ENCODE measurements at places on chromosomes 6 and 20.

GRCh38 chr6:41677124-41677921 is 39.1 kb downstream of the MDFI start:
- no peak for DNase-seq

- no peak for DNase-seq
These were observed 396.1 kb downstream of the PLCB1 start for GRCh38 chr20:8527998-8528723.

DNA sequence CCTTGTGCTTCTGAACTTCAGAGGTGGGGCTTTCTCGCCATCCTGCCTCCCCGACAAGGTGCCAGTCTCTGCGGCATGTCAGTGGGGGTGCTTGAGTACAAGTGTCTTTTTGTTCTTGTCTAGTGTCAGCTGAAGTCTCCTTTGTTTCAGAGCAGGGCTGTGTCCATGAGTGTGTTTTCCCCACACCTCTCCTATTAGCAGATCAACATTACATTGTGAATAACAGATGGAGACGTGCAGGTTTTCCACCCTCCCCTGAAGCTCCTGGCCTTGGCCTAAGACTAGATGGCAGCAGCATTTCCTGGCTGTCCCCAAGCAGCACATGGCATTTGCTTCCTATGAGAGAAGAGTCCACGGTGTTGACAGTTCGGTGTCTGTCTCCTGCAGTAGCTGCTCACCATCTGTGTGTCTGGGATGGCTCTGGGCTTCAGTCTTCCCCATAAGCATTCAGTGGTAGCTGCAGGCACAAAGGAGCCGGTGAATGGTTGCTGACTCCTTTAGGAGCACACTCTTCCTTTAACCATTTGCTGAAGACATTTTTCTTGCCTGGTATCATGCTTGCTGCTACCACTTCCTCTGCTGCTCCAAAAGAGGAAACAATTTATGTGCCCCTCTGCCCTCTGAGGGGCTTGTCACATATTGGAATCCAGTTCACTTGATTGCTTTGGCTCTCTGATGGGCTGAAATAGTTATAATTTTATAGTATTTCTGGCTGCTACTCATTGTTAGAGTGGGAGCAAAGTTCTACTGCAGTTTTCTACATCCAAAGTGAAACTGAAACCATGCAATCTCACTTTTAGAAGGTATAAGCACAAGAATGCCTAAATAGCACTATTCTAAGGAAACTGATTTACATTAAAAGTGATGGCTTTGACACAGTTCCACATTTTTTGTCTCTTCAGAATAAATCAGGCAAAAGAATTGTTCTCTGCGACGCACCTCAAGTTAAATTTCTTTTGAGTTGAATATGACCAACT is 913.0 kb downstream of the C6orf118 start:
- no peak for DNase-seq

GRCh38 chr6:109466212-109466923 is 10.8 kb upstream of the MICAL1 start:
- no peak for DNase-seq

- no peak for DNase-seq
These were observed 7.4 kb downstream of the PFDN4 start for GRCh38 chr20:54215157-54215789.

DNA sequence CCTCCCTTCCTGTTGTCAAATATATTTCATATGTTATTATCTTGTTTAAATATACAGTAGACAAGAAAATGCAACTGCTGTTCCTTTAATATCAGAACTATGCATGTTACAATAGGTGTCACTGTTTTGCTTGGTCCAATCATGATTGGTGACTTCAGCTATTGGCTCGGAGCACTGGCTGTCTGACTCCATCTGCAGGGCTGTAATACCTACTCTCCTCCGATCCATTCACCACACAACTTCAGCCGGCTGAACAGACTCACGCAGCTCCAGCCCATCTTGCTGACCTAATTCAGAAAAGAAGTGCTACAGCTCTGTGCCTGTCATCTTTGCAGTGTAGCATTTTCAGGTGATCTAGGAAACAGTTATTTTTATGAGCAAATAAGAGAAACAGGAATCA is at the start of gene BTBD3:
TSS of gene BTBD3 (plus strand) at position 231 of the 400 bp plus-strand sequence. CDS start 383 bp downstream, outside the sequence.
- no peak for DNase-seq

- DNase-seq: no peak
These were observed 793 bp upstream of the HDAC2 start for GRCh38 chr6:113971741-113972140.

DNA sequence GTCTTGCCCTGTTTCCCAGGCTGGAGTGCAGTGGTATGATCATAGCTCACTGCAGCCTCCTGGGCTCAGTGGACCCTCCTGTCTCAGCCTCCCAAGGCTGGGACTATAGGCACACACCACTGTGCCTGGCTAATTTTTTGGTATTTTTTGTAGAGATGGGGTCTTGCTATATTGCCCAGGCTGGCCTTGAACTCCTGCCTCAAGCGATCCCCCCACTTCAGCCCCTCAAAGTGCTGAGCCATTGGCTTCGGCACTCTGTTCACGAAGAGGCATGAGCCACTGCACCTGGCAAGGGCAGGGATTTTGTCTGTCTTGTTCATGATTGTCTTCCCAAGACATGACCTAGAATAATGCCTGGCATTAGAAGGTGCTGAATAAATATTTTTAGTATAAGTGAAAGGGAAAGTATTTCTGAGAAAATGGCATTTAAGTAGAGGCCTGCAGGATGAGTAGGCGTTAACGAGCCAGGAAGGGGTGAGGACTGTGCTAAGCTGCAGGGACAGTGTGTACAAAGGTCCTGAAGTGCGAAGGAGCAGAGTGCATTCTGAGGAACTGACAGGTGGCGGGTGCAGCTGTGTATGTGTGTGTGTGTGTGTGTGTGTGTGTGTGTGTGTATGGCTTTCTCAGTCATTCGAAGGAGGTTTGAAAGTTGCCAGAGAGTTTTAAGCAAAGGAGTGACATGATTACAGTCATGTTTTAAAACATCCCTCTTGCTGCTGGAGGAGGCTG is 43.0 kb downstream of the VEGFA start:
- no peak for DNase-seq

- peak; percentile 44 for DNase-seq
These were observed 133.3 kb downstream of the ELOVL4 start for GRCh38 chr6:79813854-79814709.

GRCh38 chr6:139858429-139858828 is 484.0 kb upstream of the CITED2 start:
- no peak for DNase-seq

DNA sequence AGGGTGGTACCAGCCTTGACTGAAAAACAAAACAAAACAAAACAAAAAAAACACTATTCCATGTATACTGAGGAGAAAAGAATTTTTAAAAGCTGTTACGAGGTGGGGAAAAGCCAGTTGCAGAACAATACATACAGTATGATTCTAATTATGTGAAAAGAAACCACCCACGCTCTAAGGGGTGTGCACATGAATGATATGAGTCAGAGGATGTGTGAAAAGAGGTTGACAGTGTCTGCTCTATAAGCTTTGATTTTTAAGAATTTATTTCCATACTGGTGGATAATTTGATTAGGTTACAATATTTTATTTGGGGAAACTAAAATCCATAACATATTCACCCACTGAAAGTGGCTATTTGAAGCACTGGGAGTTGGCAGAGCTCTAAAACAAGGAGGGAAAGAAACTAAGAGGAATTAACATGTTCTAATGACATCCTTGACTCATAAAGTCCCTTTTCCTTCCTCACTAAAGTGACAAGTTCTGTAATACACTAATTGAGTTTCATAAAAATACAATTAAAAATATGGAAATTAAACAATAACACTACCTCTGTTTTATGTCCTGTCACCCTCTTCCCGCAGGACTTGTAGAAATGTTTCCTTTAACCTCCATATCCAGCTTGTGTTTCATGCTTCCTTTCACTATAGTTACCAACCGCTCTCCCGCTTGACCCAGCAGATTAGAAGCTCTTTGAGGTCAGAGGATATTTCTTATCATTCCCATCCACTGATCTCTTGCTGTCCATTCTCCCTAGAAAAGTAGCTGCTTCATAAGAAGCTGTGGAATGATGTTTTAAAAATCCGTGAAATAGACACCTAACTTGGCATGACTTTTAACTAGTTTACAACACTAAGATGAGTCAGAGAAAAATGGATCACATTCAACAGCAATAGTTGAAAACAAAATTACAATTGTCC is 118.6 kb upstream of the CCDC28A start:
- no peak for DNase-seq

GRCh38 chr6:122476131-122476530 is 4.5 kb upstream of the SERINC1 start:
- DNase-seq: no peak

- DNase-seq: peak; percentile 9
These were observed at the start of gene TOX2 for GRCh38 chr20:43914311-43915210. TOX2 (plus strand) TSS chr20:43914852; CDS start chr20:43914892, 40 bp downstream.

DNA sequence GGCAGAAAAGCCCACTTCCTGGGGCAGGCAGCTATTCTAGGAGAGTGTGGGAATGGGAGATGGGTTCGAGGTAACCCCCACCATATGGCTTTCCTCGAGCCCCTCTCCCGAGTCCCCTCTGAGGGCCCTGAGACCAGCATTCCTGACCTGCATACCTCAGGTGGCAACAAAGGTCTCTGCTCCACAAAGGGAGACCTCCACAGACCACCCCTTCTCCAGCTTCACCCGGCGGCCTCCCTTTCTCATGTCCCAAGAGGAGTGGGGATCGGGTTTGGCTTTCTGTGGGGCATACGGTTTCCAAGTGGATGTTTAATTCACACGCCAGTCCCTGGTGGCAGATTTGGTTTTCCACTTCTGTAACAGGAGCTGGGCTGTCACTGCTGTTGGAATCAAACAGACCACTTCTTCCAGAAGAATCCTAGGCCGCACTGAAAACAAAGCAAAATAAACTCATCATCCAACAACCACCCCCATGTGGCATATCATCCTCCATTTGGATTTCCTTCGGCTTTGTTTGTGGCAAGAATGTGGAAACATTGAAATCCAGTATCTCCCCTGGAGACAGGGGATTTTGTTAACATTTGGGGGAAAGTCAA is 83.2 kb downstream of the DLL1 start:
- no peak for DNase-seq

- DNase-seq: no peak
These were observed 572 bp downstream of the BIRC7 start for GRCh38 chr20:63236116-63236837.

- DNase-seq: no peak
These were observed at the start of gene TPBG for GRCh38 chr6:82363428-82364086. TPBG (plus strand) TSS chr6:82363817; CDS start chr6:82364962, 1,145 bp downstream.

DNA sequence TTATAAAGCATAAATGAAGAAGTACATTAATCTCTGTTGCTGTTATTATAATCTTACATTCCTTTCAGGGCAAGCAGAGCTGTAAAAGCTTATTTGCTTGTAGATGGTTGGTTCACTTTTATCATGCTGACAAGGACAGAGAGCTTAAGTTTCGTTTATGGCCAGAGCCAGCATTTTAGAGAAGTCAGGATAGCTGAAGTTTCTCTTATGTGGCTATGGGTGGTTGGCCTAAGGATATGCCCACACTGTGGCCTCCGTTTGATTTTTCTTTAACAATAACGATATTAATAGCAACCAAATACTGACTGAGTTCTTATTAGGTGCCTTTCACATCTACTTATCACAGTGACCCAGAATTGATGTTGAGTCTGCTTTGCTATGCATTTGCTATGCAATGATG is 78.5 kb downstream of the FARS2 start:
- DNase-seq: no peak

- DNase-seq: no peak
These were observed 68.0 kb upstream of the TFB1M start for GRCh38 chr6:155382338-155382685.

DNA sequence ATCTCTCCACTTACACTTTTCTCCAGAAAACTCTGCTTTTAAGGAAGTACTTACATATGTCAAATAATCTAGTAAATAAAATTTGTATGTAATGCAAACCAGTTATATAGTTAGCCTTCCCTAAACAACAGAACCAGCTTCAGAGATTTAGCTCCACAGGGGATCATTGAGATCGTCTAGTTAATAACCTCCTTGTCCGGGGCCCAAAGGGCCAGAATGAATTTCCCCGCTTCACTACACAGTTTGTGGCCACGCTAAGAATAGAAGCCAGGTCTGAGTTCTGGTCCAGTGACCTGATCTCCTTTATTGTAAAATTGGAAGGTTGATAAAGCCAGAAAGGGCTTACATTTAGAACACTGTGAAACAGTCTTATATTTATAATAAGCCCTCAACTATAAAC is 245.2 kb downstream of the TPBG start:
- DNase-seq: no peak

GRCh38 chr6:4512051-4512471 is 264.1 kb upstream of the CDYL start:
- DNase-seq: no peak

GRCh38 chr20:45251884-45252560 is 2.3 kb downstream of the SLPI start:
- no peak for DNase-seq

GRCh38 chr6:155152211-155153076 is 111.4 kb upstream of the CLDN20 start:
- DNase-seq: no peak

DNA sequence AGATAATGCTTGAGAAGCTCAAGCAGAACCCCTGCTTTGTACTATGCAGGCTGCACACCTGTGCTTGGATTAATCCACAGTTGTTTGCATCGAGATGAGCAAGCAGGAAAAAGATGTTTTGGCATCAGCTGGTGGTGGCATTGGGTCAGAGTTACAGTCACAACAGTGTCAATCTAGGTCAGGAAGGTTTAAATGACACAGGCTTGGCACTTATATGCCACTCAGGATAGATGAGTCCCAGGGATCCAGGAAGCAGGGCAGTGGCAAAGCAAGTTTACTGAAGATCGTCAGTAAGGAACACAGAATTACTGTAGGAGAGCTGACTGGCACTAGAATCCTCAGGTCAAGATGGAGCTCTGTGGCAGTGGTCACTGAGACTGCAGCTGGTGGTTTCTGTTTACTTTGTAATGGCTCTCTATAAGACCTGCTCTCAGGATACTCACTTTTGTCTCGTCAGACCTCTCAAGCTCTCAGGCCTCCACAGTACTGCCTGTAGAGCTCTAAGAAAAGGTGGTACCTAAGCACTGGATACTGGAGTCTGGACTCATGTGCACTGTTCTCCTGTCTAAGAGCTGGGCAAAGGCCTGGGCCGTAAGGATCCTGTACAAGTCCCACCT is 110.1 kb upstream of the HS3ST5 start:
- no peak for DNase-seq

DNA sequence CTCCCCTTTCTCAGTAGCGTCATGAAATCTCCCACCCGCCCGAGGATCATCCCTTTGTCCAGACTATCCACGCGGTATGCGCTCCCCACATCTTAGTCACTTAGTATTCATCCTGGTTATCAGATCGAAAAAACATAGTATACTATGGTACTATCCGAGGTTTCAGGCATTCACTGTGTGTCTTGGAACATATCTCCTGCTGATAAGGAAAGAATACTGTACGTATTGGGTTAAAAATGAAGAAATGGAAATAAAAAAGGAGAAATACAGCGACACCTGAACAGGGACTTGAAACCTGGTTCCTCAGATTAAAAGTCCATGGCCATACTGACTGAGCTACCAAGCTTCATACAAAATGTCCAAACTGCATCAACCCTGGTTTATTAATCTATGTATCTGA is 14.0 kb downstream of the HMGN4 start:
- DNase-seq: no peak

DNA sequence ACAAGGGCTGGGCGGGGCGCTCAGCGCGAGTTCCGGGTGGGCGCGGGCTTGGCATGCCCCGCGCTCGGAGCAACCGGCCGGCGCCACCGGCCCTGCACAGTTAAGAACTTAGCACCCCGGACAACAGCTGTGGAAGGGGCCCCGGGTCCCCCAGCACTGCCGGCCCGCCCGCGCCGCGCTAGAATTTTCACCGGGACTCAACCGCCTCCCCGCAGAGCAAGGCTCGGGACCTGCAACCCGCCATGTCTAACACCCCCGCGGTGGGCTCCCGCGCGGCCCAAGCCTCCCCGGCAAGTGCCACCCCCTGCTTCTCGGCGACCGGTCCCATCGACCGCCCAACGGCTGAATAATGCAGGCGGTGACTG is 5.2 kb upstream of the PSMG4 start:
- DNase-seq: no peak

Data from activated gamma-delta T cell treated with anti-CD3 and anti-CD28 coated beads, Interleukin-2, amount 50 U/mL, for 16 hours (primary cell).